Tibial artery (tissue), 4 donors: ENCODE measurements at places on chromosomes 11 and 22.

DNA sequence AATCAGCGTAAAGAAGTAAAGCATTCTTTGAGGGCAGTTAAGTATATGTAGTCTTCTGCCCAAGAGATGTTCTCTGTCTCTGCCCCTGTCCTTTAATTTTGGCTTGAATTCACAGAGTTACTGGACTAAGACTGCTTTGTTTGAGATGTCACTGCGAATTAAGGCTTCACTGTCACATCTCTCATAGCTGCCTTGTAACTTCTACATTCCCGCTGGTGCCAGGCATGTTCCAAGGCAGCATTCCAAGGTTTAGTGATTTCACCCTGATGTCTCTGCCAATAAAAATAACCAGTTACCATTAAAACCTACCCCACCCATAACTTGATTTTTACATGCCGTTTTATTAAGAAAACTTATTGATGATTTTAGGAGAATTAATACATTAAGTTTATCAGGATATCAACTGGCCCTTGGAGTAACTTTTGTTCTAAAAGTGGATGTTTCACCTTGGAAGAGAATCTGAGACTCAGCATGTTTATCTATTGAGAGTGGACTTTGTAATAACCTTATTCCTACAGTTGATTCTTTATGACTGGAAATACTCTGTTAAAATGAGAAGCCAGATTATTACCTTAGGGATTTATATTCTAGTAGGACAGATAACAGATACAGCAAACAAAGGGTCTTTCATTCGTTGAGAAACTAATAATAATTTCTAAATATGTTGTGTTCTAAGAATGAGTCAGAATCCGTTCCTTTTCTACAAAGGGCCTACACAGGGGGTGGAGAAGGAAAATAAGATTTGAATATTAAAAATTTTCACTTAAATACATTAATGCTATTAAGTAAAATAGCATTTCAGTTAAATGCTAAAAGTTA is 110.2 kb downstream of the UVRAG start:
- peak; percentile 26 for DNase-seq

DNA sequence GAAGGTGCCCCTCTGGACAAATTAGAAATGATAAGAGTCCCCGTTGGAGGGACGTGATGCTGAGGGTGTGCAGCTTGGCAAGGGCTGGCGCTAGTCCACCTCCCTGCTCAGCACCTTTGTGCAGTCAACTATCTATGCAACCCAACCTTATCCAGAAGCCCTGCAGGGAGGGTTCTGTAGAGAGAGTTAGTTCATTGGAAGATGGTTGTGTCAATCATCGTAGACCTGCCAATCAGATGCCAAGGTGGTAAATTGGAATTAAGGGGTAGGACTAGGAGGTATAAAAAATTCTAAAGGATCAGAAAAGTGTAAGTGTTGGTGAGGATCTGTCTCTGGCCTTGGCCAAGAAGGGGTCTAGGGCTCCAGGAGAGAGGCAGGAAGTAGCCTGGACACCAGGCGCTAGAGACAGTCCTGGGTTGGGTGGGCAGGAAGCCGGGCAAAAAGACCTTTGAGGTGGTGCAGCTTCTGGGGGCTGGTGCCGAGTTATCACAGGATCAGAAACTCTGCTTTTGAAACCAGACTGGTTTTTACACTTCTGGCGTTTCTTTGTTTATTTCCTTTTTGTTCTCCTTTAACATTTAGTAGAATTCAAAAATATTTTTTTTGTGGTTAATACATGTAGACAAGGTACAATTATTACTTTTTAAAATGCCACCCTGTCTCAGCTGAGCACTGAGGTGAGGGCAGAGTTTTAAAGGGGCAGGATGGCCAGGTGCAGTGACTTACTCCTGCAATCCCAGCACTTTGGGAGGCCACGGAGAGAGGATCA is 1.6 kb downstream of the C1QTNF6 start:
- DNase-seq: no peak

GRCh38 chr11:19719960-19720359 is 7.3 kb downstream of the NAV2 start:
- DNase-seq: no peak

- DNase-seq: no peak
Measured at GRCh38 chr11:19713196-19714021, 772 bp downstream of the NAV2 start.

DNA sequence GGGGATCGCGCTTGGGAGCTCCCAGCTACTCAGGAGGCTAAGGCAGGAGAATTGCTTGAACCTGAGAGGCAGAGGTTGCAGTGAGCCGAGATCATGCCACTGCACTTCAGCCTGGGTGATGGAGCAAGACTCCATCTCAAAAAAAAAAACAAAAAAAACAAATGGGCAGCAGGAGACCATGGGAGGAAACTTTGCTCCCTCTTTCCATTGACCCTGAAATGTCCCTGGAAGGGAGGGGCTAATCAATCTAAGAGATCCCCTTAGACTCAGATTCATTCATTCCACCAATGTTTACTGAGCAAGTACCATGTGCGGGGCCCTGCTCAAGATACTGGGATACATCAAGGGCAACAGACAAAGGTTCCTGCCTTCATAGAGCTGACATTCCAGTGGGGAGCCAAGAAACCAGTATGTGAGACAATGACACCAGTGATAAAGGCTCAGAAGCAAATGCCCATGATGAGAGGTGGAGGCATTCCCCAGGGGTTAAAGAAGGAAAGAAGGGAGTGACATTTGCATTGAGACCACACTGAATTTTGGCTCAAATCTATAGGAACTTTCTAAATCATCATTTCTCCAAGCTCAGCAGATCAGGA is 37.7 kb upstream of the TFIP11 start:
- DNase-seq: no peak

- DNase-seq: no peak
Measured at GRCh38 chr11:105719073-105719822, 109.4 kb downstream of the GRIA4 start.

- DNase-seq: no peak
Measured at GRCh38 chr11:115224551-115224950, 279.7 kb downstream of the CADM1 start.

GRCh38 chr22:42399315-42400271 is 32.6 kb downstream of the NFAM1 start:
- DNase-seq: no peak

- DNase-seq: no peak
Measured at GRCh38 chr11:134062265-134063123, 6.4 kb upstream of the JAM3 start.

DNA sequence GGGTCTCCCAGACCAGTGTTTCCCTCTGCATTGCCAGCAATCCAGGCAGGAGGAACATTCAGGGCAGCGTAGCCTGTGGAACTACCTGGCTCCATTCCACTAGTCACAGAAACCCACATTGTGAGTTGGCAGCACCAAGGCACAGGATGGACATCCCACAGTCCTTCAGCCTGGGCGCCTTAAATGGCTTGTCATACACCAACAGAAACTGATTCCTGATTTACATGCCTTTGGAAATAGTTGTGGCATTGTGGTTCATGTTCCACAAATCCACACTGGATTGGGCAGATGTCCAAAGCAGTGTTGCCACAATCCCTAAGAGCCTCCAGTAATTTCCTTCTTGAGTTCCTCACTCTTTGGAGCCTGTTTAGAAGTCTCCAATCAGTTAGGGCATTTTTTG is 225.6 kb downstream of the BLID start:
- peak; percentile 66 for DNase-seq

GRCh38 chr11:74388678-74389327 is 9.4 kb downstream of the PGM2L1 start:
- peak; percentile 75 for DNase-seq

GRCh38 chr11:75527938-75528735 is 2.4 kb upstream of the GDPD5 start:
- no peak for DNase-seq

DNA sequence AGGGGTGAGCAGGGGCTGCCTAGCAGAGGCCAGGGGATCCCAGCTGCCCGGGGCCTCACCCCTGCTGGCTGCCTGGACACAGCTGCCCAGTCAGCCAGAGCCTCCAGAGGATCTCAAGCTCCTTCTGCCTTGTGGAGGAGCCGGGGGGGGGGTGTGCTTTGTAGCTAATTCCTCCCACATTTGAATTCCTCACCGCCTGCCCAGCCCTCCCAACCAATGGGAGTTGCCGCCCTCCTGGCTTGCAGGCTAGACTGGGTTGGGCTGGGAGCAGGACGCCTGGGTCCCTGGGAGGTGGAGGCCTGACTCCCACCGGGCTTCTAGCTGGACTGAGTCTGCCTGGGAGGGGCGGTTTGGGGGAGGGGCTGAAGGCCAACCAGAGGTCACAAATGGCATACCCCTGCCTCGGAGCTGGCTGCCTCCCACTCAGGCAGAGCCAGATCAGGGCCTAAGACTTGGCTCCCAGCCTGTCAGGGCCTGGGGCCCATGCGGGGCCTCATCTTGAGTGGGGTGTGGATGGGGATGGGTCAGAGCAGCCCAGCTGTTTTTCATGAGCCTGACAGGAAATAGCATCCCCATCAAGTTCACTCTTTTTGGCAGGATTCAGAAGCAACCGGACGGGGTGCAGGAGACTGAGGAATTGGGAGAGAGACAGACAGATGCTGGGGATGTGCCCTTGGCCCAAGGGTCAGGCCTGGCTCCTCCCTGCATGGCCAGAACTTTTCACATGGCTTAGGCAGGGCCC is 29.2 kb upstream of the PDE2A start:
- DNase-seq: peak; percentile 83

DNA sequence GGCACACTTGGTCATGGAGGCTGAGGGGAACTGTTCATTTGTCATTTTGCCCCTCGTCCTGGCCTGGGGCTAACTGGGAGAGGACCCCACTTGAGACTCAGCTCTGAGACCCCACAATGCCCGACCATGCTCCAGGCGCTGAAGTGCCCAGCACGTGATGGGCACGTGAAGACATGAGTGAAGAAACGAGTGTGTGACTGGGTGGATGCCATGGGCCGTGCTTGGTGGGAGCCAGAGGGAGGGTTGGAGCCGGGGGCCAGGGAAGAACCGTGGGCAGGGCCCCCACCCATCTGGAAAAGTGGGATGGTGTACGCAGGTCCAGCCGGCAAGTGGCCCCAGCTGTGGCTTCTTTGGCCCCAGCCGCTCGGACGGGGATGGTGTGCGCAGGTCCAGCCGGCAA is 61.1 kb downstream of the WNT7B start:
- no peak for DNase-seq

GRCh38 chr11:133153031-133153430 is 379.3 kb downstream of the OPCML start:
- no peak for DNase-seq

- no peak for DNase-seq
Measured at GRCh38 chr11:64799623-64800302, 3.3 kb downstream of the MAP4K2 start.

GRCh38 chr11:116771935-116772334 is 852 bp downstream of the BUD13 start:
- DNase-seq: no peak

DNA sequence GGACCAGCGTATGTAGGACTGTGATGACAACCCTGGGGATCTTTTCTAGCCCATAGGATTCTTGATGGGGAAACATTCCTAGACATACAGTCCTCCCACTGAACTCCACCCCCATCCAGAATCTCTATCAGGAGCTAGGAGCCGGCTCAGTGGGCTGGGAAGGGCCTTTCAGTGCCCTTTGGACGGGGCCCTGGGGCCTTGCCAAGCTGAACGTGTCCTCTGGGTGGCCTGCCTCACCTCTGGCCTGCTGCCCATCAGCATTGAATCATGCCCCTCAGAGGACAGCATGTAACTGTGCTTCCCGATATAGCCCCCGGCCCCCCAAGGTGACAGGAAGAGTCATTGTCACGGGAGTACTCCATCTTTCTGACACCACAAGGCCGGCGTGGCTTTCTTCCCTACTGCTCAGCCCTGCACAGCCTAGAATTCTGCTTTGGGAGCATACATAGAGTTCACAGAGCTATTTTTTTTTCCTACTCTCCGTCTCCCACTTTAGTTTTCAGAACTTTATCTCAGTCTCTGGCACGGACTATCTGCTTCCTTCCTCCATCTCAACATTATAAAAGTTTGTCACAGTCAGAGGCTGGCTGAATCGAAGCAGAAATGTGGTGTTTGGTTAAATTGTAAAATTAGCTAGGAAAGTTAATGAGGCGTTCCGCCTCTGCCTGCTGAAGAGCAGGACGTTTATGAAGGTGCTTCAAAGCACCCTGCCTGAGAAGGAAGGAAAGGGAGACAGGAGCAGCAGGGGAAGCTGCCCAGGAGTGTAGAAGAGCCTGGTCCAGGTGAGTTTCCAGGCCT is 111.9 kb downstream of the ZBTB16 start:
- DNase-seq: peak; percentile 95

DNA sequence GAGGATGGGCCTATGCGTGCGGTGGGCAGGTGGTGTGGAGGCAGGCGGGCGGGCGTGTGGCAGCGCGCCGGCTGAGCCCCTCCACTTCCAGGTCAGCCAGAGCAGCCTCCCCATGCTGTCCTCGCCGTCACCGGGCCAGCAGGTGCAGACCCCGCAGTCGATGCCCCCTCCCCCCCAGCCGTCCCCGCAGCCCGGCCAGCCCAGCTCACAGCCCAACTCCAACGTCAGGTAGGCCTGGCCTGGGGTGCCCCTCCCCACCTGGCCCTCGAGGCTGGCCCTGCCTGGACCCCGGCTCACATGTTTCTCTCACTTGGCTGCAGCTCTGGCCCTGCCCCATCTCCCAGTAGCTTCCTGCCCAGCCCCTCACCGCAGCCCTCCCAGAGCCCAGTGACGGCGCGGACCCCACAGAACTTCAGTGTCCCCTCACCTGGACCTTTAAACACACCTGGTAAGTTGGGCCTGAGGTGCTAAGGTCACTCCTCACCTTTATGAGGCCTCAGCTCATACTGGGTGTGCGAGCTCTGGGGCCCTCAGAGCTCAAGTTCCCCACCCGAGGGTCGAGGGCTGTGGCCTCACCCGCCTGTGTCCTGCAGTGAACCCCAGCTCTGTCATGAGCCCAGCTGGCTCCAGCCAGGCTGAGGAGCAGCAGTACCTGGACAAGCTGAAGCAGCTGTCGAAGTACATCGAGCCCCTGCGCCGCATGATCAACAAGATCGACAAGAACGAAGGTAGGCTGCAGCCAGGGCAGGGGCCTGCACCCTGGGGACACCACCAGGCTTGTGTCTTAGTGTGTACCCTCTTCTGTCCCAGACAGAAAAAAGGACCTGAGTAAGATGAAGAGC is 75.3 kb downstream of the MED15 start:
- no peak for DNase-seq

DNA sequence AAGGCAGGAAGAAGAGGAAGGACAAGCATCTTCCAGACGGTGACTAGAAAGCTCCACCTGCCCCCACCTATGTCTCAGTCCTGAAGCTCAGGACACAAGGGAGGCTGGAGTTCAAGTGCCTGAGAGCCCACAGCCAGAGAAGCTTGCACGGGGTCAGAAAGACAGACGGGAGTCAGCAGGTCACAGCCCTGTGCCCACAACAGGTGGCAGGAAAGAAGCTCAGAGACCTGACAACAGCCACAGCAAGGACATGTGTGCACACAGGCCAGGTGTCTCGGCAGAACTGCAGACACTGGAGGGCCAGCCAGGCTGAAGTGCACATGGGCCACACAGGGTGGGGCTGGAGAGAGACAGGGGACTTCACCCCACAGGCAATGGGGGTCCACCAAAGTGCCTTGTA is 37.2 kb upstream of the MOB2 start:
- no peak for DNase-seq

- DNase-seq: no peak
Measured at GRCh38 chr22:45462034-45462655, 40.5 kb upstream of the FBLN1 start.
